ENCODE measurements at places on chromosomes 6 and 20.

- no peak for DNase-seq
Measured at GRCh38 chr20:18164356-18164755, 26.7 kb downstream of the KAT14 start.

DNA sequence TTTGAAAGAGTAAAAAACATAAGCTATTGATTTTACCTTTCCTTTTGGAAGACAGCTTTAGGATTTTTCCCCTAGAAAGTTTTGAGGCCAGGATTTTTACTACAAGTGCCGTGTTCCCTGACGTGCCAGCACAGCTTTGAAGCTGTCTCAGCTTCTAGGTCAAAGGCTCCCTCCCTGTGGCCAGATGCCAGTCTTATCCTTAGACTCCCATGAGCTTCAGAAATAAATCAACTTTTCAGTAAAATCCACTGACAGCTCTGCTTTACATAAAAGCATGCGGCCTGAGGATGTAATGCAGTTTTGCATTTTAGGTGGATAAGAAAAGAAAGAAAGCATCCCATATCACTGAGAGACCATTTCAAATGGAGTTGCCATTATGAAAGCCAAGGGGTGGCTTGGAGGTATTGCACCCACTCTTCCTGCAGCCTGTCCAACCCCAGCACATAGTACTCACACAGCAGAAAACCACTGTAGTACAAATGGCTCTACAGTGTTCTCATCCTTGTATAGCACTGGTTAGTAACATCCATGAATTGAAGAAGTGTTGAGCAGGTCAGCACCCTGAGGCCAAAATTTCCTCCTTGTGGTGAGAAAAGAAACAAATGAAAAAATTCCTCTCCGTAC, 15.2 kb upstream of the ATXN1 start:
- DNase-seq = no peak

DNA sequence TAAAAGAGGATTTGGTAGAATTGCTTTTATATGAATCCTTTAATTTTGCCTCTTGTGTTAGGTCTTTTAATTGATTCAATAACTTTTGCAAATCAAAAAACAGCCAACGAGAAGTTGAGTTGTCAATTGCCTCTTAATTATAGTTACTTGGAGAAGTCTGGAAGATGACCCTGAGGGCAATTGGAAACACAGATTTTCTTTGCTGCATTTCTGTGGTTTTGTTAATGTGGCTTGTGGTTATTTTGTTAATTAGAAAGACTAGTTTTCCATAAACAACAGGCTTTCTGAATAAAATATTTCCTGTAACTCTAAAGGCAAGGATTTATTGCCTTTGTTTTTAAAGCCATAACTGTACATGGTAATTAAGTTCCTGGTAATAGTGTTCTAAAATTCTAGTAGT, 513.0 kb downstream of the EPHA7 start:
- no peak for DNase-seq

- no peak for DNase-seq
Measured at GRCh38 chr20:40945754-40946450, 82.7 kb upstream of the TOP1 start.

GRCh38 chr6:94278146-94278545, 858.8 kb upstream of the EPHA7 start:
- DNase-seq = no peak

- DNase-seq = no peak
Measured at GRCh38 chr20:47205577-47206123, 150.8 kb downstream of the ZMYND8 start.

- DNase-seq = no peak
Measured at GRCh38 chr6:144395826-144396225, 110.7 kb downstream of the UTRN start.

DNA sequence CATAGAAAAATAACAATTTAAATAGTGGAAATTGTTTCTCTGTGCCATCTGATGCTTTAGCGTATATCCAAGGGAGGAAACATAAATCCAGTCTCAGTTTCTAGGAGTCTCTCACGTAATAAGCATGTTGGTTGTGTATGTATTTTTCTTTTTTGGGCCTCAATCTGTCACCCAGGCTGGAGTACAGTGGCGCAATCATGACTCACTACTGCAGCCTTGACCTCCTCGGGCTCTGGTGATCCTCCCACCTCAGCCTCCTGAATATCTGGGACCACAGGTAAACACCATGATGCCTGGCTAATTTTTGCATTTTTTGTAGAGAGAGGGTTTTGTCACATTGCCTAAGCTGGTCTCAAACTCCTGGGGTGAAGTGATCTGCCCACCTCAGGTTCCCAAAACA, 78.6 kb upstream of the PLN start:
- DNase-seq = no peak

DNA sequence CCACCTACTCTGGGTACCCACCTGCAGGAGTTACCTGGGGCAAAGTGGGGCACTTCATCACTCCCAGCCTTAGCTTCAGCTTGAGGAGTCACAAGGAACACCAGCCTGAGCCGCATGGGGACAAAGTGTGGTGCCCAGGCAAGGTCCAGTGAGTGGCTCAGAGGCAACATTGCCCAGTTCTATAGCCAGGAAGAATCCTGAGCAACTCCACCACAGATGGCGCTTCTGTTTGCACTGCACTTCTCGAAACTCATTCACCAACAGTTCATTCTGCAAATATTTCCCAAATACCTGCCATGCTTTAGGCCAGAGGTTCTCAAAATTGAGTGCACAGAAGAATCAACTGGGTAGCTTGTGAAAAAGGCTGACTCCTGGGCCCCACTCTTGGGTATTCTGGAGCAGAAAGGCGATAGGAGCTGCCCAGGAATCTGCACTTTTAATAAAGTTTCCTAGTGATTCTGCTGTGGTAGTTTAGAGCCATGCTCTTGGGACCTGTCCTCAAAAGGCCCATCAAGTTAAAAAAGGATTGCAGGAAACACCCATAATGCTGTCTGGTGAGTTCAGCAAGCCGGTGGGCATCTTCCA, 83.1 kb downstream of the VEGFA start:
- DNase-seq = no peak

GRCh38 chr6:27592481-27593199, 119.7 kb upstream of the ZNF184 start:
- DNase-seq = no peak

DNA sequence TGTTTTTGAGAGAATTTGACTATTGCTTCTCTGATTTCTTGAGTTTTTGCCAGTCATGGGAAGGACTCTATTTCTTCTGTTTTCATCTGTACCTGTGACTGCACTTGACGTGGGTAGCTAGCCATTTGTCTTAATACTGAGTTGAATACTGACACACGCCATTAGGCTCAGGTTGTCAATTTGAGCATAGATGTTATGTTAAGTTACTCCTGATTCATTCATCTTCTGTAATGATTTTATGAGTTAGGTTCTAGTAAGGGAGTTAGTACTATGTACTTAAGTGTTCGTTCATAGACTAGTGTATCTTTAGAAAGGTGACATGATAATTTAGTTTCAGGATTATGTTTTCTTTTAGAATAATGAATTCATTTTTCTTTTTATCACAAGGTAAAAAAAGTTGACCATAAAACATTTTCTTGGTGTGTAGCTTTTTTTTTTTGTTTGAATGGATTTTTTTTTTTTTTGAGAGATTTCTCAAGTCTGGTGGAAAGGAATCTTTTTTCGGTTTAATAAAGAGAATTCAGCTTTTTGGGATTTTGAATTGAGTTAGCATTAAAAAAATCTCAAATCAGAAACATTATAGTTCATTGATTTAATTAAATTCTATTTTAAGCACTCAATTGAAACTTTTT, 1.7 kb downstream of the AFDN start:
- DNase-seq = no peak

DNA sequence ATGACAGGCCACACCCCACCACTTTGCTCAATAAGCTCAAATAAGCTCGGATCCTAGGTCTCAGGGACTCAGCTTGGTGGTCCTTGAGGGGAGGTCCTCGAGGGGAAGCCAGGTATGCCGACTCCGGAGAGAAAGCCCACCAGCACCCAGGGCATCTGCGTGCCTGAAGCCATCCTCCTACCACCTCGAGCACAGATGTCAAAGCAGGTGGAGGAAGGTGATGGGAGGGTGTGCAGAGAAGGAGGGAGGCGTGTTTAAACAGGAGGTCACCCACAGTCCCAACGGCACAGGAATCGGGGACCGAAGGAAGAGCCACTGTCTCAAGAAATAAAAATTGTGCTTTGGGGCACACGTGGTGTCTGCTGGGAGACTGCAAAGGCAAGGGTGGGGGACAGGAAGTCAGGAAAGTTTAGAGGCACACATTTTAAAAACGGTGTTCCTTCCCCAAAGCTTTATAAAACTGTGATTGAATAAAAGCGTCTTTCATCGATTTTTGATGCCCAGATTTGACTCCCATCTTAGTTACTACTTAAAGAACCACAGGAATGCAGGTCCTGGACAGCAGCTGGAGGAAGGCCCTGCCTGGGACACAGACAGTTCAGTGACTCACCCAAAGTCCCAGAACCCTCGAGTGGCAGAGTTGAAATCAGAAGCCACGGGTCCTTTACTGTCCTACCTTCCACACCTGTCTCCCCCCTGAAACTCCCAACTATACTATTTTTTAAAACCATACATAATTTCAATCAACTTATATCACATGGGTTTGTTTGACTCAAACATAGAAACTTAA, 221.0 kb upstream of the PDE10A start:
- DNase-seq = no peak

DNA sequence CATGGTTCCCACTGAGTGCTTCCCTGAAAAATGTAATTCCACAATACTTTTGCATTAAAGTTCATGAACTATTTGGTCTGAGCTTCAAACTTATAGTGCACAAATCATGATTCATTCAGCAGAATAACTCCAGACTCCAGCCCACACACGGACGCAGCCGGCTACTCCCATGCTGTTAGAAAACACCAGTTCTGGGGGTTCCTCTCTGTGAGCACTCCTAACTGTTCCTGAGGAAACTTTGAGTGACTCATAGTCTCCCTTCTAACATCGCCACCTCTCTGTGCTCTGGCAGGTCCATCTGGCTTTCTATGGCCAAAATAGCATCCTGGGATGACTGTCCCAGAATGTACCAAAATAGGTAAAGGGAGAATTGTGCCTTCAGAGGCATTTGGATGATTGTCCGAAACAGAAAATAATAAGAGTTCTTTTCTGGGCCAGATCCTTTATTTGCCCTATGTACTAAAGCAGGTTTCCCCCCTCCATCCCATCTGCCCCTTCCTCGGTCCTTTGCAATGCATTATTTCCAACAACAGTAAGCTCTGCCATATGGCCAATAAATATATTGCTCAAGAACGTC, 32.3 kb upstream of the LY86 start:
- DNase-seq = no peak

DNA sequence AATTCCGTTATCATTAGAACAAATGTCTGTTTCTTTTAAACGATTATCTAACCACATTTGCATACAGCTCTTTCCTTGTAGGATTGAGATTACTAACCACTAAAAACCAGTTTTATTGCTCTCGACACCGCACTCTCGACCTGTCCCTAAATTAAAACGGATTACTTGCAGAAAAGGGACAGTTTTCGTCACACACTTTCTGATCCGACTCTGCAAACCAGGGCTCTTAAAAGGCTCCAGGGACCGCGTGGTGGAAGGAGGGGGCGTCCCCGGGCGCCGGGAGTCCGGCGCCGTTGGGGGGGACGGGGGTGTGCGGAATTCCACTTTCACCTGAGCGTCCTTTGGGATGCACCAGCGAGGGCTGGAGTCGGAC, 731 bp downstream of the MAK start:
- no peak for DNase-seq

- DNase-seq = no peak
Measured at GRCh38 chr6:151589667-151590066, 95.8 kb downstream of the CCDC170 start.

DNA sequence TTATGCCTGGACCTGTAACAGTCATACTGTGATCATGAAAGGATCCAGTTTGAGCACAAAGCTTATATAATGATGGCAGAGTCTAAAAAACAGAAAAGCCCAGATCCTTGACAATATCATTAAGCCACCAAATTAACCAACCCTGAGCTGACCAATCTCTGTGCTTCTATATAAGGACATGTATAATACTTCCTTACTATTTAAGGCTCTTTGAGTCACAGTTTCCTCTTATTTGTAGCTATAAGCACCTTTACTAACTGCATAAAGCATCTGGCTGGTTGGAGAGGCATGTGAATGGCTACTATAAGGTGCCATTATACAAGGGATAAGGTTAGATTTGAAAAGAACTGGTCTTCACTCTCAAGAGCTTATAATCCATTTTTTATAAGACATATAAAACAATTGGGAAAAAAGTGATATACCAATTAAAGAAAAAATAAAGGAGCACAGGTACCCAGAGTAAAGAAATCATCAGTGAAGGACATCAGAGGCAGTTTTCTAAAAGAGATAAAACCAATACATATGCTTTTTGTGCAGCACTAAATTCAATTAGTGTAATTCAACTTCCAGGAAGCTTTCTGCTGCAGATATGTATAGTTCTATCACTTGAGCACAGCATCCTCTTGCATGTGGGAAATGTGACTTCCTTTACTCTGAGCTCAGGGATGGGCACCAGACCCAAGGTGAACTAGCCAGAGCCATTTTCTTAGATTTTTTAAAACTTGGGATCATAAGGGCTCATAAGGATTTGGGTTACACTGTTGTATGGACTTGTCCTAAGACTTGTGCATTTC, 121.0 kb downstream of the BTBD9 start:
- no peak for DNase-seq

GRCh38 chr20:20199361-20200160, 147.2 kb downstream of the CFAP61 start:
- DNase-seq = no peak

DNA sequence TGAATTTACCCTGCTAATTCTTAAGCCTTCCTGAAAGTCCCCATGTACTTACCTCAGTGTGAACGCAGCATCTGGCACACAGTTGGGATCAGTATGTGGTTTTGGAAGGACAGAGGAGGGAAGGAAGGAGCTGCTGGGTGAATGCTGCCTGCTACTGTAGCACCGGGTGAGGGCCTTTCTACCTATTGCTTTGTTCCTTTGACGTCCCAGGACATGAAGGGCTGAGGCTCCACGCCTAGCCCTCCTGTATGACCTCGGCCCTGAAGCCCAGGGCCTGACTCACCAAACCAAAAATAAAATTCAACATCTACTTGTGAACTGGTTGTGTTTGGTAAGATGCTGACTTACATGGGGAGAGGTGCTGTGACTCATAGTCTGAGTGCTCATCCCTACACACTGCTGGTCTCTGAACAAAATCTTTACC, 51.1 kb downstream of the ARID1B start:
- no peak for DNase-seq

DNA sequence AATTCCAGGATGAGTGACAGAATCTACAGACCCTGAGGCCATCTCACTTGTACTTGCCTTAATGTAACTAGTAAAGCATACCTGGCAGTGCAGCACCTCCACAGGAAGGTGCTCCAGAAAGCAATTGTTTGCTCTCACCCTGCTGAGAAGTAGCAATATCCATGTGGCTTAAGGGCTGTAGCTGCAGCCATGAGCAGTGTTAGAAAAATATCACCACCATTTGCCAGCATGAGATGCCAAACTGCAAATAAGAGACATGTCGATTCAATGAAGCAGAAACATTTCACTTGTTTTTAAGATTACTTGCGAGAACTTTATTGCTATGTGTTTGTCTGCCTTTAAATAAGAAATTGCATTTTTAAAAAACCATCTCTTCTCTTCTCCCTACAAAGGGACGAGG, 151.5 kb downstream of the PRL start:
- no peak for DNase-seq

GRCh38 chr6:111952274-111952673, 79.0 kb upstream of the FYN start:
- no peak for DNase-seq
